Epithelial cell of prostate (primary cell): ENCODE measurements at places on chromosomes 1 and 21.

DNA sequence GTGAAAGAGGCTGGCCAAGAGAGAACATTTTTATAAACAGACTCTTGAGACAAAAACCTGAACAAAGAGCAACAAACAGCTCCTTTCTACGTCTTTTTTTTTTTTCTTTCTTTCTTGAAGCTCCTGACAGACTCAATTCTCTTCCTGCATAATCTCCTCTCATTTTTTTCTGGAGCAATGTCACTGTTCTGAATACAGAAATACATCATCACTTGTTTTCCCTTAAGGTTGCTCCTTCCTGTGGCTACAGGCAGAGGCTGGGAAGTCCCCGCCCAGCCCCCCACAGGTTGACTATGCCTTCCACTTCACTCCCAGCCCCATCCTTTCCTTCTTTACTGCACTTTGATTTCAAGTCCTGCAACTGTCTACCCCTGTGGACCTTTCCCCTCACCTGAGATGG lies 46.1 kb downstream of the TNR start:
- no peak for DNase-seq

GRCh38 chr1:230087028-230087716 lies 20.1 kb downstream of the GALNT2 start:
- peak; percentile 55 for DNase-seq

GRCh38 chr1:37692834-37693175 lies 489 bp downstream of the CDCA8 start:
- DNase-seq: no peak

- DNase-seq: no peak
These were observed 218.0 kb upstream of the GALNT2 start for GRCh38 chr1:229848752-229849677.

GRCh38 chr1:206489980-206490770 lies 17.2 kb upstream of the RASSF5 start:
- no peak for DNase-seq
